ENCODE measurements at places on chromosomes 1 and 21.

GRCh38 chr1:174789399-174789798 lies 210.3 kb upstream of the CACYBP start:
- no peak for DNase-seq

GRCh38 chr21:46254208-46254975 lies 25.8 kb upstream of the LSS start:
- DNase-seq = no peak

DNA sequence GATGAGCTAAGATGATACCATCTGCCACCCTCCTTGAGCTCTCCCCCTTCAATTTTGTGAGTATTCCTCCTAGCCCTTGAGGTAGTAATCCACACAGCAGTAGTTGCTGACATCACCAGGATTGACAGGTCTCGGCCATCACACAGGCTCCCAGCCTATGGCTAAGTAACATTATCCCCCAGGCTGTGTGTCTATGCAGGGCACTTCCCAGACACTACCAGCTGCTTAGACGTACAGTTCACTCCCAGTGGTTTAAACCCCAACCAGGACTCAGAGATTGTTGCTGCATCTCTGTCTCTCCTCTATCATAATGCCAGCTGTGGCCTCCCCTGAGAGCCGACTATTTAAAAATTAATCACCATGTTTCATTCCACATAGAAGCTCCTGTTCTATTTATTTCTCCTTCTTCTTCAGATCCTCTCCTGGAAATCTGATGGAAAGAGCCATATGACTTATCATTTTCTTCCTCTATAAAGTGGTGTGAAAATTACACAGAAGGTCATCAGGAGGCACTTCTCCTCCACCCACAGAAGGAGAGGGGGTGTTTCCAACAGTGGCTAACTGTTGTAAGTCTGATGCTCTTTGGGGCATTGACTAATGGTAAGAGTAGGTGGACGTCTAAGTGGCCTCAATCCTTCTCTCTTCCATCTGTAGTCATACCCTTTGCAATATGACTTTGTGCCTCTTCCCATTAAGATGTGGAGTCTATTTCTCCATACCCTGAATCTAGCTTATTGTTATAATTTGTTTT lies 396.3 kb downstream of the SETD4 start:
- no peak for DNase-seq

DNA sequence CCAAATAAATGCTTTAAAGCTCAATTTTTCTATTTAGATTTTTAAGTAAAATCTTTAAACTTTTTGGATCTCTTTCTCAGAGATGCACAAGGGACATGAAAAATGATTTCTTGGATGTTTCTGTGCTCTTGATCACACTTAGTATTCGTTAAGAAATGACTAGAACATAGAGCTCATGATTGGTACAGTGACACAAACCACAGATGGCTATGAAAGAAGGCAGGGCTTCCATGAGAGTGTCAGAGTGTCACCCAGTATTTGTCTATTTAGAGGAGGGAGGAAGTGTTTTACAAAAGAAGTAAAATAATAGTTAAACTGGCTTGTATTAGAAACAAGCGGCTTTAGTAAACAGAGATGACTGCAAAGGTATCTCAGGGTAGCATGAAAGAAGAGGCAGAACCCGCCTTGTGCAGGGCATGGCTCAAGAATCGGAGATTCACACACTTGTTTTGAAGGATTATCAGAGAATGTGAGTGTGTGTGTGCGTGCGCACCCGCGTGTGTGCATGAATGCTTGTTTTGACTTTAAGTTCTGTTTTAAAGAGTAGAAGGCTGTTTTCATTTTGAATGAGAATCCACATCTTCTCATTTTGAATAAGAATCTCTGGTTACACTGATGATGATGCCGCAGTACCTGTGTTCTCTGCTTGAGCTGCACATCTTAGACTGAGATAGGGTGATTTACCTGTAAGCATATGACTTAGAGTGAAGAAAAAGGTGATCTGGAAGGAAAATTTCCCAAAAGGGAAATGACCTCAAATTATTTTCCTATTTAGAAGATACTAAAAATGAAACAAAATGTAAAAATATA lies 82.1 kb downstream of the VPS26C start:
- DNase-seq = no peak

DNA sequence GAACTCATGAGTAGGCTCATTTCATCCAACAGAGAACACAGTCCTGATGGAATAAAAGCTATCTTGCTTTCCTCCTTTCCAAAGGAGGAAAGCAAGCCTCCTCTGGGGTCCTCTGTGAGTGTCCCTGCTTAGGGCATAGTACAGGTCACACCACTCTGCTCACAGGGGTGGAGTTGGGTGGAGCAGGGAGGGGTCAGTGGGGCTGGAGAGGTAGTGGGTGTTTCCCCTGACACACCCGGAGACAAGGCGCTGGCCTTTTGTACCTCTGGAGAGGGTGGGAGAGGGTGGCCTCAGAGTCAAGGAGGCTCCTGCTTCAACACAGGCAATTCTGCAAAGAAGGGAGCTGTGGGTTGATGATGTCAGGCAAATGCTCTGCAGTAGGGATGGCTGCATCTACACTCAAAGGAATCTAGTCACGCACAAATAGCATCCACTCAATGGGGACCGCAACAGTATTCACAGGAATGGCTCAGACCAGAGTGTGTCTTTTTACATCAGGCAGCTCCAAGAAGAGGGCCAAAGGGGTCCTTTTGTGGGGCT lies 58.6 kb upstream of the PLXNA2 start:
- no peak for DNase-seq

GRCh38 chr1:208423526-208423925 lies 179.3 kb upstream of the PLXNA2 start:
- DNase-seq = no peak

DNA sequence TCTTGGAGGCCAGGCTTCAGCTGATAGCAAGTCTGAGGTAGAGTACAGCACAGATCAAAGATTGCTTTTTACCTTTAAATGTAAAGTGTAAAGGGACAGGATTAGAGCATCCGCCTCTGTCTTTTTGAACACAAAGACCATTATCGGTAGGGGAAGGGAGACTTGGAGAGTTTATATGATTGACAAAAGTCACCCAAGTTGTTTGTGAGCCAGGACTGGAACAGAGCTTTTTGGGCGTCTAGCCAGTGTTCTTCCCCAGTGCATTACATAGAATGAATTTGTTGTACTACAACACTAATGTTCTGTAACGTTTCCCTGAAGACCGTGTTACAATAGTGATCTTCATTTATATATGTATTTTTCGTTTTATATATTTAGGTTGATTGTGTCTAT lies 9.3 kb upstream of the PIGC start:
- no peak for DNase-seq

GRCh38 chr1:61904354-61904753 lies 162.1 kb downstream of the PATJ start:
- DNase-seq = no peak

DNA sequence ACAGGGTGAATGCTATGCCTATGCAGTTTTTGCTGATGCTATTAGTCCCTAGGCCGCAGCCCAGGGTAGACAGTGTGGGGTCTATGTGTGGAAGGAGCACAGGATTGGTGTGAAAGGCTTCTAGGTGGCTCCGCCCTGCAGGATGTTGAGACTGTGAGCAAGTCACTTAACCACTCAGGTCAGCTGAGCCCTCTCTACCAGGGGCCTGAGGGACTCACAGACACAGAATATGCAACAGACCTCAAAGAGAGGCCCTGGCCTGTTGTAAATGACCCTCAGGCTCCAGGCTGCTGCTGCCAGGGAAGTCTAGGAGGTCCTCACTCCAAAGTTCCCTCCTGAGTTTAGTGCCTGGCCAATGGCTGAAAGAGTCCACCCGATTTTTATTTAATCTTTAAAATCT lies 11.0 kb downstream of the NHLH2 start:
- no peak for DNase-seq

DNA sequence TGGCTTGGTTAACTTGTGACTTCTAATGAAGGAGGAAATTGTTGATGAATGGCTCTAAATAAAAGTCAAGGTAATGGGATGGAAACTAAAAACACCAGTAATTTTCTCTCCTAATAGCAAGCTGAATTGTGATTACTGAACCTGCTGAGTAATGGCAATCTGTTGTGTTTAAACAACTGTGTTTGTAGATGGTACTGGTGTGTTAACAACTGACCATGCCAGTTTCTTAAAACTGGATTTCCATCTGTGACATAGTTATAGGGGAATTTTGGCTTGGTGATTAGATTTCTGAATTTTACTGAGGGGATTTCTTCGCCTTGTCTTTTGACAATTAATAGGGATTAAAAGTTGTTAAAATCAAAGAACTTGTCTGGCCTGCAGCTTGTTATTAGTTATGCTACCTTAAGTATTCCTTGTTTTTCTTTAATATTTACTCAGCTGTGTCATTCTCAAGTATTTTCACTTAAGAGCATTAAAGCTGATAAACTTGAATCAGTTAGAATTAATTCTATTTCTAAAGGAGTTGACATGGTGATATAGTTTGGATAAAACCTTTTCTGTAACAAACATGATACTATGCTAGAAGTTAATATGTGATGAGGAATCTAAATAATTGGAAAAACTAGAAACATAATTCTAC lies 7.9 kb upstream of the ERO1B start:
- DNase-seq = no peak

DNA sequence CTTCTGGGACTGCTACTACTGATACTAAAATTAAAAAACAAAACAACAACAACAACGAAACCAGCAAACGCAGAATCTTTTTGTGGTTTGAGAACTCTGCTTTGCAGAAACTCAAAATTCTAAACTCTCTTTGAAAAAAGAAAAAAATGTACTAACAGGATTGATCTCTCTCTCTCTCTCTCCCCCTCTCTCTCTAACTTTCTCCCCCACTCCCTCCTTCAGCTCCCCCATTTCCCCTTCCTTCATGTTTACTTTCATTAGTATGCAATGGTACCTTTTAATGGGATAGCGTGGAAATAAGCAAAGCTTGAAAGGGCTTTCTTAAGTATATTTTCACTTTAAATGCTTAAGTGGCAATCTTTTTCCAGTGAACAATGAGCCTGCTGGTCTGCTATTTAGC lies 562.6 kb upstream of the ADGRL2 start:
- no peak for DNase-seq

DNA sequence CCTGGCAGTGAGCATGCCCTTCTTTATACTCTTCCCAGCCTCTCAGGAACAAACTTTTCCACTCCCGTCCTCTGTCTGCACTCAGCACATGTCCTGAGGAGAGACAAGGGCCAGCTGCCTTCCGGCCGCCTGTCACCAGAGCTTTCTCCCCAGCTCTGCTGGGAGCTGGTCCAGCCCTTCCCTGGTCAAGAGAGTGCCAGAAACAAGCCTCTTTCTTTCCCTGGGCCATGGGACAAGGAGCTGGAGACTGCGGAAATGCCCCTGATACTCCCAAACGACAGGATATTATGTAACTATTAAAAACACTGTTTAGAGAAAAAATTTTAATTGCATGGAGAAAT lies 10.4 kb downstream of the LAMB3 start:
- DNase-seq = no peak

- no peak for DNase-seq
These were observed 607.2 kb upstream of the PLXNA2 start for GRCh38 chr1:208851366-208851765.

DNA sequence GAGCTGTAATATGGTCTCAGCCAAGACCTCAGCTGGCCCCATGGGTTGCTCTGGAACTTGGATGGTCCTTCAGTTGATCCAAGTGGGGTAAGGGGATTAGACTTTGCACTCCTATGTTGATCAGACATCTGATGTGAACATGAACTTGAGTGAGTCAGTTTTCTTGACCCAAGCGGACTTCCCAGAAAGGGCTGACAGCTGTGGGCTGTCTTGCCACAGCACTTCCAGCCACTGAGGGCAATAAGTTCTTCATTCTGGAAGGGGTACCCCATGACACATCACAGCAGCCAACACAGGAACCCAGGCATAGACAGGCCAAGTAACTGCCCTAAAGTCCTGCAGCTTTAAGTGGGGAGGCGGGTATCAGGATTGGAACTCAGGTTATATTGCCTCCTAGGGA lies 93.9 kb upstream of the USP24 start:
- DNase-seq = no peak

DNA sequence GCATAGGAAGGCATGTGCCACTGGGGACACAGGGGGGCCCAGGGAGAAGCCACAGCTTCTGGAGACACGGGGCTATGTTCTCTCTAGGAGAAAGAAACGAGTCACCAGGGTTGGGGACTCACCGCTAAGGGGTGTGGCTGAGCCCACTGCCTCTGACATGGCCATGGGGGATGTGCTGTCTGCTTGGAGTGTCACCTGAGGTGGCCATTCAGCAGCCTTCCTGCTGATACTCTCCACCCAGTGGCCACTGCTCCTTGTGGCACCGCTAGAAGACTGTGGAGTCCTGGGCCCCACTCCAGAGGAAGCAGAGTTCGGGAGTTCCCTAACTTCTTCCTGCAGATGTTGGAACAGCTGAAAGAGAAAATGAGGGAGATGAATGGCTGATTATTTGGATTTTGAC lies 91.2 kb upstream of the SLC45A1 start:
- no peak for DNase-seq

DNA sequence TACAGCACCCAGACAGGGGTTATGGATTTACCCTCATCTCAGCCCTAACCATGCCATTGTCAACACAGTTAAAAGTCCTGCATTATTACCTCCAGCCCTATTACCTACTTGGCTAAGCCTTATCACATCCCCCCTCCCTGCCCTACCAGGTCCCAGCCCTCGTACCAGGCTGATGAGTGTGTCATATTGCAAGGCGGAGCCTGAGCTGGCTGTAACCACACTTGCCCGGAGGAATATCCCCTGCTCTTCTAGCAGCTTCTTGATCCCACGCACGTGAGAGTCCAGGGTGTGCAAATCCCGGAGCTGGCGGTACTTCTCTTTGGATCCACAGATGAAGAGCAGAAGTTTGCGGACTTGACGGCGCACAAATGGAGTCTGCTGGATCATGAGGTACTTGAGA lies 87.4 kb downstream of the UBR4 start:
- DNase-seq = no peak

DNA sequence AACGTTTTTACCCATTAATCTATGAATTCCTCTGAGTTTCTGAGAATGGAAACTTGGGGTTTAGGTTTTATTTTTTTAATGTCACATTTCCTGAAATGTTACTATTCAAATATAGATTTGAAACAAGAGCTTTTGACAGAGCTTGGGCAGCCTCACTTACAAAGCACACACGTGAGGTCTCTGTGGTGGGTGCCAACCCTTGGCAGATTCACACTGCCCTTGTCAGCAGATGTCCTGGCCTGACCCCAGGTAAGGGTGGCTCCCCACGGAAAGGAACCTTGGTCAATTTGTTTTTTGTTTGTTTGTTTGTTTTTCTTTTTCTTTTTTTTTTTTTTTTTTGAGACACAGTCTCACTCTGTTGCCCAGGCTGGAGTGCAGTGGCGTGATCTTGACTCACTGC lies 53.5 kb downstream of the FAAP20 start:
- no peak for DNase-seq

GRCh38 chr21:33386222-33386784 lies 16.9 kb upstream of the IFNGR2 start:
- no peak for DNase-seq

GRCh38 chr1:17878837-17879236 lies 123.7 kb downstream of the ACTL8 start:
- DNase-seq = no peak

All from prostate gland (tissue), 2 donors.